Stimulated activated CD8-positive, alpha-beta memory T cell treated with anti-CD3 and anti-CD28 coated beads, Interleukin-4, amount 100 ng/mL, for 1 hour (primary cell): ENCODE measurements at places on chromosomes 6 and 20.

GRCh38 chr20:62647521-62648317 lies 5.4 kb downstream of the SLCO4A1 start:
- no peak for DNase-seq

- DNase-seq, result no peak
Observed at GRCh38 chr20:16583474-16583873, 10.2 kb upstream of the KIF16B start.

DNA sequence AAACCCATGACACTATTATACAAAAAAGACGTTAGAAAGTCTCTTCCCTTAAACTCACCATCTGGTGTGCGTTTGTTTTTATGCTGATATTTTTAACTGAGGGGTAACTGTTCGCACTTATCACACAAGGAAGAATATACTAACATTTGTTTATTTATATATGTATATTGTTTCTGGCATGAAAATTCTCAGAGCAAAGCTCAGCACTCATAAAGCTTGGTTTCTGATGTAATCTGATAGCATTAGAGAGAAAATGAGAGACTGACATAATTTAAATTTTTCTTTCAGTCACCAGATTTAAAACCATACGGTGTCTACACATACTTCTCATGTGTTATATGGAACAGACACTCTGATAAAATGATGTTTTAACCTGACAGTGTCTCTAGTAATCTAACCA lies 6.9 kb downstream of the BLOC1S5 start:
- no peak for DNase-seq

DNA sequence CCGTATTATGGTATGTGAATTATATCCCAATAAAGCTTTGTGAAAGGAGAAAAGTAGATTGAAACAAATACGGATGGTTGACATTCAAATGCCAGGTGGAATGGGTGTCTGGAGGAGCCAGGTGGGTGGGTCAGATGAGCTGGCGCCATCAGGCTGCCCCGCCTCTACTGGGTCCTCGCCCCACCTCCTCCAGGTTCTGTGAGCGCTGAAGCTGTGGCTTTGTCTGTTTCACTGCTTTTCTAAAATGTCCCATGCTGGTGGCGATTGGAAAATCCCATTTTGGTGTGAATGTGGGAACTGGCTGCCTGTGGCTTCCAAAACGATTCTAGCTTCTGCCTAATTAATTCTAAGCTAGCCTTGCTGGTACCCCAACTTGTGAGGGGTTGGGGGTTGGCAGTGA lies 16.5 kb downstream of the DUSP22 start:
- DNase-seq, result no peak

DNA sequence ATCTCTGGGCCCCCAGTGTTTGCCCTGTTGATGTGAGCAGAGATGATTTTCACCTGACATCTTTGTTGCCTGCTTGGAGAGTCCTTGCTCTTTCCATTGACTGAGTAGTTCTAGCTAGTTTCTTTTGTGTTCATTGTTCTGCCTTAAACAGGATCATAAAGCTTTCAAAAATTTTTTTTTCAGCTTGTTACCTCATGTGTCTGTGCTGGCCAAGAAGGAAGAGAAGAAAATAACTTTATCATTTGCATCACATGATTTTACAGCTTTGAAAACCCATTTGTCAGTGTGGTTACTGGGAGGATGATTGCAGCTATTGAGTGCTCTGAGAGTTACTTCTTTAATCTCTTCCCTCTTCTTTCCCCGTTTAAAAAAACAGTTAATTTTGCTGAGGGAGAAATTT lies 16.0 kb downstream of the FOXO3 start:
- no peak for DNase-seq

DNA sequence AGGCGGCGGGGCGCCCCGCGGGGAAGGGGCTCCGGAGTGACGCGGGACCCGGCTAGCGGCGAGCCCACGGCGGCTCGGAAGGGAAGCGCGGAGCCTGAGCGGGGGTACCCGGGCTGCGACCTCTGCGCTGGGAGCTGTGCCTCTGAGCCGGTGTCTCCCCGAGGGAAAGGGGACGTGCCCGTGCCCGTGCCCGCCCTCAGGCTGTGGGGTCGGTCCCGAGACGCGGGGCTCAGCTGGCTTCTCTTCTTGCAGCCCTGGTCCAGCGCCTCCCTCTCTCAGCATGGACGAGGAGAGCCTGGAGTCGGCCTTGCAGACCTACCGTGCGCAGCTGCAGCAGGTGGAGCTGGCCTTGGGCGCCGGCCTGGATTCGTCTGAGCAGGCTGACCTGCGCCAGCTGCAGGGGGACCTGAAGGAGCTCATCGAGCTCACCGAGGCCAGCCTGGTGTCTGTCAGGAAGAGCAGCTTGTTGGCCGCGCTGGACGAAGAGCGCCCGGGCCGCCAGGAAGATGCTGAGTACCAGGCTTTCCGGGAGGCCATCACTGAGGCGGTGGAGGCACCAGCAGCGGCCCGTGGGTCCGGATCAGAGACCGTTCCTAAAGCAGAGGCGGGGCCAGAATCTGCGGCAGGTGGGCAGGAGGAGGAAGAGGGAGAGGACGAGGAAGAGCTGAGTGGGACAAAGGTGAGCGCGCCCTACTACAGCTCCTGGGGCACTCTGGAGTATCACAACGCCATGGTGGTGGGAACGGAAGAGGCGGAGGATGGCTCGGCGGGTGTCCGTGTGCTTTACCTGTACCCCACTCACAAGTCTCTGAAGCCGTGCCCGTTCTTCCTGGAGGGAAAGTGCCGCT lies 686 bp downstream of the ZGPAT start:
- no peak for DNase-seq

DNA sequence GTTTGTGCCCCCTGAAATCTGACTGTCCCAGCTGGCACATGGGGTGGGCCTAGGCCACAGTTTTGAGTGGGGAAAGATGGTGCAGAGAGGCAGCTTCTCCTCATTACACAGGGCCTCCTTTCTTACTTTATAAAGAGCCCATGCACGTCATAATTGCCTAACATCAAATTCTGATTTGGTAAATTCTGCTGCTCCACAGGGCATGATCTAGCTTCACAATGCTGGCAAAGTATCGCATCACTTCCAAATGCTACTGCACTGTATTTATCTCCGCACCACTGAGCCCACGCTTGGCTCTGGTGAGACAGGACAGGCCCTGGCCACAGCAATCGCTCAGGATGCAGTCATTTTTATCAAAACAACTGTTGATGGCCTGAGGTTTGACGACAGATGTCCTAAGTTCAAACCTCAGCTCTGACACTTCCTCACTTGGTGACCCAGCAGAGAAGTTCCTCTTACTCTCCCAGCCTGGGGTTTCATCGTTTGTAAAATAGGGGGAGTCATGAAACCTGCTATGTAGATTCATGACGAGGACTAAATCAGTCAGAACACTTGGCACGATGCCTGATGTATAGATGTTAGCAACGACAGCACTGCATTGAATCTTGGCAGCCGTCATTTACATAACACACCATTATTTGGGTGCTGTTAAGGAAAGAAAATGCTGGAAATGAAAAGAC lies 187.9 kb downstream of the TTLL2 start:
- no peak for DNase-seq
